ENCODE measurements at places on chromosomes 2 and 18.
A peak's percentile ranks its signal among the peaks of the same experiment; 100 is the strongest.

DNA sequence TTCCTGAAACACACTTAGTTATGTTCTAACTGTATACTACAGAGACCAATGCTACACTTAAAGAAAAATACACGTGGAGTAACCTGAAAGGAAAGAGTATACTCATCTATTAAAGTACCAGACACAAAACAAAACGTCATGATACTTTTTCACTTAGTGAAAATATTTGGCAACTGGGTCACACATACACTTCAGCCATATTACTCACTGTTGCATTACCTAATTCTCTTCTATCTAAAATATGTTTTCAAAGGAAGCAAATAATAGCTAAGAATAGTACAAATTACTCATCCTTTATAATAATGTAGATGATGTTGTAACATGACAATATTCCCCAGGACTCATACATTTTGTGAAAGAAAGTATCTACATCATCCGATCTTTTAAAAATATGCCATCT lies 76.5 kb upstream of the EPB41L3 start:
- DNase-seq: no peak

- no peak for DNase-seq
Observed at GRCh38 chr2:224155371-224155770, 116.3 kb upstream of the SERPINE2 start.

- DNase-seq: no peak
Observed at GRCh38 chr2:133760376-133760775, 192.1 kb upstream of the NCKAP5 start.

- no peak for DNase-seq
Observed at GRCh38 chr2:53751728-53752127, 15.9 kb upstream of the CHAC2 start.

GRCh38 chr2:233459426-233459825 lies 105.1 kb downstream of the DGKD start:
- no peak for DNase-seq

DNA sequence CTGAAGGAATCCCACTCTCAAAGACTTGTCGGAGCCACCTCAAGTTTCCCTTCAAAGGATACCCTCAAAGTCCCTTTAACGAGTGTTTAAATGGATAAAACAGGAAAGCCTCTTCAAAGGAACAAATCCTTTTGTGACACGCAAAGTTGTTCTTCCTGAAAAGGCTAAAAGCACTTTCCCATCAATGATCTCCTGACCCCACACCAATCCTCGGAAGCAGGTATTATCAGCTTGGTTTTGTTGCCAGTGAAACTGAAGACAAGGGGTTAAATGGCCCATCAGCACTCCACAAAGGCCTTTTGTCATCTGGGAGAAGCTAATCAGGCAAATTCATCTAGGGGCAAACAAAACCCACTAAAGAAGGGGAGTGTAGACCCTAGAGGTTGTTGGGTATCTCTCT lies 418.0 kb upstream of the ID2 start:
- DNase-seq: no peak

DNA sequence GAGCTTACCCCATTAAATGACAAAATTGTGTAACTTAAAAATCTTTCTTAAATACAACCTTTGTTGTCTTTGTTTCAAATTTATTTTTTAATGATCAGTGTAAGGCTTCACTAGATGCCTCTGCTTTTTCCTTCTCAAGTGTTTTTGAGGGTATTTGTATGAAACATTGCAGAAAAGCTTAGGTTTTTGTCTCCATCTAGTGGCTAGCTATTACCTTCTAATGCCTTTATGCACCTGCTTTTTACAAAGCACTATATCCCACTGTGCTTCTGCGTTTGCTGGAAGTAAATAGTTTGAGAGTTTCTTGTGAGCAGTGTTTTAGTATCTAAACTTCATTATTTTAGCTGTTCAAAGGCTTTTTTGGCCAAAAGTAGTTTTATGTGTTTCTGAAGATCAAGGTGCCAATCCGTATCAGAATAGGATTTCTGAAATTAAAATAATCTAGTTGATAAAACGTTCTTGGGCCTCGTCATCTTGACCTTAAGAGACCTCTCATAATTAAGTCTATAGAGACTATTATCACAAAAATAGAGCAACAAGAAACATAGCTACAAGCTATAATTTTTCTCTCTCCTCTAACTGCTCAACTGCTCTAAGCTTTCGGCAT lies 47.0 kb downstream of the IWS1 start:
- no peak for DNase-seq

DNA sequence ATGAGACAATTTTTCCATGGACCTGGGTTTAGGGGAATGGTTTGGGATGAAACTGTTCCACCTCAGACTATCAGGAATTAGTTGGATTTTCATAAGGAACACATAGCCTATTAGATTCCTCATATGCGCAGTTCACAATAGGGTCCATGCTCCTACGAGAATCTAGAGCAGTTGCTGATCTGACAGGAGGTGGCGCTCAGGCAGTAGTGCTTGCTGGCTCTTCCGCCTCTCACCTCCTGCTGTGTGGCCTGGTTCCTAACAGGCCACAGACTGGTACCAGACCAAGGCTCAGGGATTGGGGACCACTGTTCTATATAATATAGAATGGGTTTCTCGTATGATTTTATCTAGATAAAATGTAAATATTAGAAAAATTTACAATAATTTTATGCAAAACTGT lies 338.7 kb downstream of the CPS1 start:
- no peak for DNase-seq

DNA sequence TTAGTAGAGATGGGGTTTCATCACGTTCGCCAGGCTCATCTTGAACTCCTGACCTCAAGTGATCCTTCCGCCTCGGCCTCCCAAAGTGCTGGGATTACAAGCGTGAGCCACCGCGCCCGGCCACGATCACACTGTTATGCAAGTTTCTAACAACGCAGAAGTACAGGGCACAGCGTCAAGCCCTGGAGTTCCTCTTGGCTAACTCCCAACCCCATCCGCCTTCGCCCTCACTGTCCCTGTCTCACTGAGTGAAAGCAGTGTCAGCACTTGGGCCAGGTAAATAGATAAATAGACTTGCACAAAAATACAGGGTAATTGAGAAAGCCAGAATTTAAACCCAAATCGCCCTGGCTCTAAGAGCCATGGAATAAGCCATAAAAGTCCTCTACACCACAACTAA lies 111.7 kb downstream of the ACVR1 start:
- no peak for DNase-seq

DNA sequence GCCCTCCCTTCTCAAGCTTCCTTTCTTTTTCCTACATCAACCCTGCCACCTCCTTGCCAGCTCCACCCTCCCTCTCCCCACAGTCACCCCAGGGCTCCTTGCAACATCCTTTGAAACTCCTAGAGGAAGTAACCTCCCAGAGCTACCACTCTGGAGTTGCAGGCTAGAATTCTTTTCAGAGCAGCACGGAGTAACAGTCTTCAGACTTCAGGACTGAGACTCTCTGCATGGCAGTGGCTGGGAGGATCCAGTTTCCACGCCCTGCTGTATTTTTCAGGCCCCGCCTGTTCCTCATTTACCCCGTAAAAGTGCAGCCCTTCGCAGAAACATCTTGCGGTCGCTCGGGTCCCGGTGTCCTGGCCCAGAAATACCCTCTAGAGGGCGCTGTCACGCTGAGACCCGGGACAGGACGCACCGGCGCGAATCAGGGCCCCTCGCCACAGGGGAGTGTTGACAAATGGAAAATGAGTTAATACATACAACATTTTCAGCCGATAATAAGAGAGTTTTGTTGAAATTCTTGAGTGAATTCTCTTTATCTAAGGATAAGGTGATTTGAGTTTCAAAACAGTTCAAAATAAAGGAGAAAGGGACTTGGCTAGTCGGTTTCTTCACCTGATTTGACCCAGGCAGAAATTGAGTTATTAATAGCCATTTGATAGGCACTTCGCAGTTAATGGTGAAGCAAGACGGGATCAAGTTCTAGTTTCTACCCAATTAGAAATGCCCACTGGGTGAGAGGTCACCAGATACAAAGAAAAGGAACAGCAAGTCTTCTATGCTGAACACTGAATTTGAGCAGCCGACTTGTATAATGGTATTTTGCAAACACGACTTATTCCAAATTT lies 18.5 kb upstream of the NTSR2 start:
- peak; percentile 22 for DNase-seq

DNA sequence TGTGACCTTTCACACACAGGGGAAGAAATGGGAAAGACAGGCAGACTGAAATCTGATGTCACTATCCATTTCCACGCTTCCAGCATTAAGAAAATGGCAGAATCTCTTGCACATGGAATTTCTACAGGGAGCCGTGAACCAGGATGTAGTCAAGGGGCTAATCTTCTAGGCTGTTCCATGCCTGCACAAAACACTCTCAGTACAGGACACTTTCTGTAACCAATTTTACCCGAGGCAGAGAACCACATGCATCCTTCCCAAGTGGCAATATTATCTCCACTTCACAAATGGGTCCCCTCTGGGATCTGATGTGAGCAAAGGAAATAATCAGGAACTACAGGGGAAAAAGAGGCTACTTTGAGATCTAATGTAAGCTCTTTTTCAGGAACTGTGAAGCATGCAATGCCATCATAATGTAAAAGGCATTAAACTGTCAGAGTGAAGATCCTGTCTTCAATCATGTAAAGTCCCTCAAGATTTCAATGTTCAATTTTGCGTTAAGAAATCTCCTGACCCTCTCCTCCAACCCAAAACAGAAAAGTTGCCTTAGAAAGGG lies 236.9 kb downstream of the RBM43 start:
- no peak for DNase-seq

DNA sequence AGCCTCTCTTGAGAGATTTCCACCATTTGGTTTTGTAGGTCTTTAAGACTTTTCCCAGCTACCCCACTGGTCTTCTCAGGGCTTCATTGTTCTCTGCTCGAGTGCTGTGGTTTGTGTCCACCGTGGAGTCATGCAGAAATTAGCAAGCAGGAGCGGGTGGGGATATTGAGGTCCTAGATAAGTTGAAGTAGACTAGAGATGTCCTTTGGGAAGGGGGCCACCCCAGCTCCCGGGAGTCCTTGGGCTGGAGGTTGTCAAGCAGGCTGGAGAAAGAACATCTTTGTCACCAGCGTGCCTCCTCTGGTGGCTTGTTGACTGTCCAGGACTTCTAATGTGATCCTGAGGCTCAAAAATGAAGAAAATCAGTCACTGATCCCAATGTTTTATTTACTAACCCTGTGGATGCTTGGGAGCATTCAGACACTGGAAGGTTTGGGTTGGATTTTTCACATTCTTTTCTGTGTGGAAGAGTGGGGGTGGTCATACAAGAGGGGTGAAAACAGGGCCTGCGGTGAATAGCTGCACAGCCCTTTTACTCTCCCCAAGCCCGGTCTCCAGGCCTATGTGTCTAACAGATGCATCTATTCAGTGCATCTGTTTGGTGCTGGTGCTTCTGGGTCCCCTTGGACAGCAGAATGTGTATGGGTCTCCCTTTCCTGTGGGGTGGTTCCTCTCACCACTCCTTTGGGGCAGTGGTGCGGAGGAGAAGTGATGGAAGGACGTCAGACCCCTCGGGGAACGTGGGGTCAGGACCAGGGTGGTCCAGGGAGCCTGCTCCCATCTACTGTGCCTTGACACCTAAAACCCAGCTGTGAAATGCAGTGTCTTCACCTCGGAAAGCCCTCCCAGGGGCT lies 208.1 kb downstream of the KLHL29 start:
- no peak for DNase-seq

- DNase-seq: no peak
Observed at GRCh38 chr18:37854396-37854795, 288.8 kb upstream of the CELF4 start.

- DNase-seq: no peak
Observed at GRCh38 chr18:9091066-9091476, 11.4 kb upstream of the NDUFV2 start.

- DNase-seq: no peak
Observed at GRCh38 chr2:201205515-201205849, 22.5 kb downstream of the CASP10 start.

- DNase-seq: no peak
Observed at GRCh38 chr2:213119061-213119809, 32.2 kb downstream of the IKZF2 start.

DNA sequence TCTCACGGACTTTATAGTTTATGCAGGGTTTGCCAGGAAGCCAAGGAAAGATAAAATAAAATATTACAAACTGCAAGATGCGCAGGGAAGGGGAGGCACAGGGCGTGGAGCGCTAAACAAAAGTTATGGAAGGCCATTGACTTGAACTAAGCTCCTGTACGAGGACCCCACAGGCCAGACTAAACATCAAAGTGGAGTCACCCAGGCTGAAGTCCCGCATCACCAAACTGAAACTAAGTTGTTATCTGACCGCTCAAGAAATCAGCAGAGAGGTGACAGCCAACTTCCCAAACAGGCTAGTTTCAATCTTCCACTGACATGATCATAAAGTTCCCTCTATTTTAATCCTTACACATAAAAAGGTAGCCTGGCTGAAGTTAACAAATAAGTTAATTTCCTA lies 90.5 kb upstream of the YWHAQ start:
- no peak for DNase-seq

DNA sequence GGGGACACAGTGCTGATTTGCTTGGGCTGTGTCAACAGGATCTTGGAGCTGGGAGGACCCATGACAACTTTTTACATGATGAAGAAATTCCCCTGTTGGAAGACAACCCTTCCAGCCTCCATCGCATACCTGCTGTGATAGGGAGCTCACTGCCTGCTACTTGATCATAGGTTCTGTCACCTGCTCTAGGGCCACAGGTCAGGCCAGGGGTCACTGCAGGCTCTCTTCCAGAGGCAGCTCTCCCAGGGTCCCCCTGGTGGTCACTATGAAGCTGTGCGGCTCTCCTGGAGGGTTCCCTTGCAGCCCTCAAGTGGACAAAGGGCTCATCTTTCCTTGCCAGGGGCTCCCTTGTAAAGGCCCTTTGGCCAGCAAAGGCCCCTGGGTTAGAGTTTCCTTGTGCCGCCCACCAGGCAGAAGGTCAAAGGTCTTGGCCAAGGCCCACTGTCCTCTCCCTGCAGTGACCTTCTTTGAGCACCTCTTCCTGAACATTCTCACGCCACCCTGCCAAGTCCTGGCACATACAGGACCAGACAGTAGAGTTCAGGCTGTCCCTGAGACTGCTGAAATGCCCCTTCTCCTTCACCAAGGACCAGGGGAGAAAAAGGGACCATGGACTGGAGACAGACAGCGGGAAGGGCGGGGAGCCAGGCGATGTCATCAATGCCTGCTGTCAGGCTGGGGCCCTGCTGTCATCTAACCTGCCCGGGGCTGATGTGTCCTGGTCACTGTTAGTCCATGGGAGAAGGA lies 345.1 kb downstream of the DYSF start:
- DNase-seq: no peak

- DNase-seq: no peak
Observed at GRCh38 chr2:108320326-108320922, 31.7 kb downstream of the SULT1C2 start.

DNA sequence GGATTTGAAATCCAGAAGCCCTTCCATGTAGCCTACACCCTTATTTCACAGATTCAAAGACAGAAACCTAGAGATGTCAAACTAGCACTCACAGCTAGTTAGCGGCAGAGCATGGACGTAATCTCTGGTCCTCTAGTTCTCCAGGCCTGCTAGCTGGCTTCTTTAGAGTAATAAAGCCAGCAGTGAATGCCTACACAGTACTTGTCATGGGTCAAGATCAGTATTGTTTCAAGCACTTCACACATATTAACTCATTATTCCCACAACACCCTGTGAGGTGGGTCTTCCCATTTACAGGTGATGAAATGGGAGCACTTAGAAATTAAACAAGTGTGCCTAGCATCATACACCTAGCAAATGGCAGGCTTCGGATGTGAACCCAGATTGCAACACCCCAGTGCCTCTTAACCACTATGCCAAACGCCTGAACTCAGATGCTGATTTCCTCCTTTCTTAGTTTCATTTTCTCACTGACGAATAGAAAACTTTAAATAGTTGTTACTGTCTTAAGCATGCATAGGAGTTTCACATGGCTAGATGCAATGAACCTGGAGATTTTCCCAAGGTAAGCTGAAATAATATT lies 14.5 kb upstream of the ZBTB14 start:
- no peak for DNase-seq
